ENCODE measurements at places on chromosomes 6 and 20.
A peak's percentile ranks its signal among the peaks of the same experiment; 100 is the strongest.

DNA sequence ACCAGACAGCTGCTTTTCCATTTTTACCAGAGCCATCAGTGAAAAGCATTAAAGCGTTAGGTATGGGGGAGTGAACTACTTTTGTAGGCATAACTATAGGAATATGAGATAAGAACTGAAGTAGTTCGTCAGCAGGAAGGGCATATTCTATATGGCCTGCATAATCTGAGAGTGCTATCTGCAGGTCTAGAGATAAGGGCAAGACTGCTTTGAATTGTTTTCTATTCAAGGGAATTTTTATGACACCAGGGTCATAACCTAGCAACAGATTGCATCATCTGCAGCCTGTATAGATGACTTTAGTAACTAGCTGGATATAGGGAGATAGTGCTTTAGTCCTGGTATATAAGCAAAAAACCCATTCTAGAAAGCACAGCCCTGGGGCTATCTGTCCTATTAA, 437.3 kb upstream of the HTR1E start:
- no peak overlapping the region for H3K27ac ChIP-seq
- DNase-seq, result no peak
- no peaks in the 10 kb centered on the region for H3K36me3 ChIP-seq
- H3K4me3 ChIP-seq, result no peak overlapping the region
- H3K27me3 ChIP-seq, result no peaks in the 10 kb centered on the region

GRCh38 chr6:108589244-108589791, 28.6 kb downstream of the FOXO3 start:
- peaks cover 7% of the 10 kb centered on the region for H3K27me3 ChIP-seq
- no peak overlapping the region for H3K4me3 ChIP-seq
- H3K36me3 ChIP-seq, result peaks cover 2% of the 10 kb centered on the region
- DNase-seq, result no peak

GRCh38 chr20:50029697-50030461, 47.1 kb downstream of the SNAI1 start:
- no peak overlapping the region for H3K27ac ChIP-seq
- H3K4me1 ChIP-seq, result no peaks in the 10 kb centered on the region
- DNase-seq, result no peak
- H3K4me3 ChIP-seq, result no peak overlapping the region
- no peaks in the 10 kb centered on the region for H3K36me3 ChIP-seq

DNA sequence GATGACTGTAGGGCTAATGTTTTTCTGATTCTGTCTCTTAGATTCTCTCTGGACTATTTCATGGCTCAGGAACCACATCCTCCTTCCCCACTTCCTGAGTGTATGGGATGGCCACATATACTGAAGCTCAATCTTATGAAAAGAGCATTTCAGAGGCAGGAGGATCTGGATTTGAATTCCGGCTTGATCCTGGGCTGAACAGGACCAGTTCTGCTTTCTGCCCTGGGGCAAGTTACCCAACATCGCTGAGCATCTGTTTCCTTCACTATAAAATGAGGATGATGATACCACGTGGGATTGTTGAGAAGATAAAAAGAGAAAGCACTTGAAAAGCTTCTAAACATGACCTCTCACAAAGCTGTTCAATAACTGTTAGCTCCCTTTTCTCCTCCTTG, 168.4 kb upstream of the TNFAIP3 start:
- H3K27me3 ChIP-seq, result no peaks in the 10 kb centered on the region
- peaks cover 59% of the 10 kb centered on the region for H3K4me1 ChIP-seq
- peak overlapping the region; percentile 69 for H3K4me3 ChIP-seq

DNA sequence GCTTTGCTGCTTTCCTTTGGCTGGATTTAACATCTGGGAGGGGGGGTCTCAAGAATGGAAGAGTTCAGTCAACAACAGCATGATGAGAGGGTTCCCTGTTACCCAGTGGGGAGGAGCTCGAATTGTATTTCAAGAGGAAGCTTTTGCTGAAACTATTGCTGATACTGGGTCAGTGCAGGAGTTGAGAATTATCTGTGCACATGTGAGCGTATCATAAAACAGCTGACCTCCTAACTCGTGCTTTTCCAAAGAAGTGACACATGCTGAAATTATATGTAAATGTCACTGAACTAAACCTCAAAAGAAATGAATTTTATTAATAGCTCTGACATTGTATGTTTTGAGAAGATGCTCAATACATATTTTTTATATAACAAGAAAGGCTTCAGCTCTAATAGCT, 96.3 kb downstream of the PHF3 start:
- H3K4me3 ChIP-seq, result no peak overlapping the region
- no peaks in the 10 kb centered on the region for H3K27me3 ChIP-seq
- H3K4me1 ChIP-seq, result no peaks in the 10 kb centered on the region

DNA sequence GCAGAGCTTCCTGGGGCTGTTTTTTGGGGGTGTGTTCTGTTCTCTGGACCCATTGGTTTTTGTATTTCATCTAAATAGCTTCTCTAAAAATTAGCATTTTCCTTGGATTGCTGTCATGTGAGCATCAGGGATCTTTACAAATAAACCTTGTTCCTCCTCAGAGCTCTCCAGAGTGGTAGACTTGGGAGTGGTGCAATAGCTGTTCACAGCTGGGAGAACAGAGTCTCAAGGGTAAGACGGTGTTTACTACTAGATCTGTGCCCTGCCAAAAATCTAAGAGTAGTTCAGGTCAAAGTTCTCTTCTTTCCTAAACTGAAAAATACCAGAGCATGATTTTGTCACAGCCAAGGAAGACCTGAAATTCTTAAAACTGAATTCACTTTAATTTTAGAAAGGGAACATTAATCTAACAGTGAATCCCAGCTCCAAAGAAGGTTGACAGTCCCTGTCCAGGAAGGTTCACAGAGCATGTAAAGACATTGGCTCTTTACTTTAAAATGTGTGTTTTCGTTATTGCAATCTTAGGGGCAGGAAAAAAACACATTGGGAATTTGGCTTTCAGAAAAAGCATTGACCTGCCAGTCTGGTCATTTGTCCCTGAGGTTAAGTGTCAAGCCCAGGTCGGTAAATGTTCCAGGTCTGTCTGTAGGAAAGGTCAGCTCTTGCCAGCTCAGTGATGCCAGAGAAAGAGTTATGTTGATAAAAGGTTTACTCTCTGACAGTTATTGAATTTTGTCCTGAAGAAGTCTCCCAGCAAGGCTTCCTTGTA, 43.3 kb downstream of the VAPB start:
- no peak for DNase-seq
- H3K4me1 ChIP-seq, result peaks cover 29% of the 10 kb centered on the region
- no peak overlapping the region for H3K27ac ChIP-seq
- no peak overlapping the region for H3K4me3 ChIP-seq

DNA sequence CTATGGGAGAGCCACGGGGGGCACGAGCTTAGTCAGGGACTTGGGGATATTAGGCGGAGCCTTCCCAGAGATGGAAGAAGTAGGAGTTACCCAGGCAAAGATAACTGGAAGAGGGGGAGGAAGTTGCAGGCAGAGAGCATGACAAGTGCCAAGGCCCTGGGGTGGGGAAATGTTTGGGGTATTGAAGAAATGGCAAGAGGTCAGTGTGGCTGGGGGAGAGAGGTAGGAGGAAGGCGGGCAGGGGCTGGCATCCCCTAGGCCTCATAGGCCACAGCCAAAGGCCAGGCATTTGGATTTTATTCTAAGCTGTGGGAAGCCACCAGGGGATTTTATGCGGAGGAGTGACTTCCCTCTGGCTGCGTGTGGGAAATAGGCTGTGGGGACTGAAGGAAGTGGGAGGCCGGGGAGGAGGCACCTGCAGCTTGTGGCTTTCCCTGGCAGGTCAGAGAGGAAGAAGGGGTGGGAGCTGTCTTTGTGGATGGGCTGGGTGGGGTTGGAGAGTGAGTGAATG, 22.7 kb downstream of the SNAI1 start:
- DNase-seq, result no peak
- peak overlapping the region; percentile 12 for H3K4me3 ChIP-seq
- H3K27ac ChIP-seq, result no peak overlapping the region
- peaks cover 22% of the 10 kb centered on the region for H3K4me1 ChIP-seq
- H3K27me3 ChIP-seq, result peaks cover 3% of the 10 kb centered on the region

GRCh38 chr6:89299466-89299850, 15.6 kb downstream of the GABRR2 start:
- DNase-seq, result no peak
- no peak overlapping the region for H3K4me3 ChIP-seq
- no peaks in the 10 kb centered on the region for H3K27me3 ChIP-seq

GRCh38 chr6:66361886-66362285, 654.9 kb upstream of the EYS start:
- H3K4me1 ChIP-seq, result no peaks in the 10 kb centered on the region
- H3K27me3 ChIP-seq, result no peaks in the 10 kb centered on the region
- no peaks in the 10 kb centered on the region for H3K36me3 ChIP-seq
- no peak for DNase-seq
- H3K27ac ChIP-seq, result no peak overlapping the region

- peak overlapping the region; percentile 81 for H3K4me3 ChIP-seq
- H3K36me3 ChIP-seq, result peaks cover 2% of the 10 kb centered on the region
- H3K4me1 ChIP-seq, result peaks cover 3% of the 10 kb centered on the region
- peaks cover 50% of the 10 kb centered on the region for H3K27me3 ChIP-seq
- DNase-seq, result peak; percentile 57
Measured at GRCh38 chr6:77466451-77467437, 3.5 kb upstream of the HTR1B start.

- H3K4me1 ChIP-seq, result no peaks in the 10 kb centered on the region
- no peak for DNase-seq
- H3K27me3 ChIP-seq, result no peaks in the 10 kb centered on the region
- no peak overlapping the region for H3K4me3 ChIP-seq
- H3K27ac ChIP-seq, result no peak overlapping the region
Measured at GRCh38 chr6:92748131-92748530, 671.2 kb downstream of the EPHA7 start.

GRCh38 chr6:50861692-50862091, 43.0 kb downstream of the TFAP2B start:
- no peaks in the 10 kb centered on the region for H3K36me3 ChIP-seq
- no peak overlapping the region for H3K27ac ChIP-seq
- H3K4me1 ChIP-seq, result no peaks in the 10 kb centered on the region
- H3K4me3 ChIP-seq, result no peak overlapping the region
- H3K27me3 ChIP-seq, result no peaks in the 10 kb centered on the region

DNA sequence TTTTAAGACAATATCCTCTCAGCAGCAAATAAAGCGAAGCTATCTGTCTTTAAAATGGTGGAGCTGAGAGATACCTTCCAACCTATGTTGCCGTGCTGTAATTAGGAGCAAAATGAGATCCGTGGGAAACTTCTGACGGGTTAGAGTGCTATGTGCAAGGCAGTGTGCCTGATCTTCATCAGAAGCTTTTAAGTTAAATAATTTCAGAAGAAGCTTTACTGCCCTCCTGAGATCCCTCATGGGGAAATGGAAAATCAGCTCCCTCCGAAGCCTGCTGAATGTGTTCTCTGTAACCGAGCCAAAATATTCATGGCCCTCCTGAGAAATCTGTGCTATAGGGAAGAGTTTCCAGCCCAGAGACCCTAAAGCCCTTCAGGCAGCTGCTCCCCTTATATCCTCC, 43.7 kb upstream of the TBC1D7 start:
- peaks cover 17% of the 10 kb centered on the region for H3K4me1 ChIP-seq
- no peak for DNase-seq
- peaks cover 1% of the 10 kb centered on the region for H3K36me3 ChIP-seq
- no peaks in the 10 kb centered on the region for H3K27me3 ChIP-seq
- no peak overlapping the region for H3K27ac ChIP-seq
- H3K4me3 ChIP-seq, result no peak overlapping the region
